ELR (cell line): ENCODE measurements at places on chromosomes 5 and 9.

DNA sequence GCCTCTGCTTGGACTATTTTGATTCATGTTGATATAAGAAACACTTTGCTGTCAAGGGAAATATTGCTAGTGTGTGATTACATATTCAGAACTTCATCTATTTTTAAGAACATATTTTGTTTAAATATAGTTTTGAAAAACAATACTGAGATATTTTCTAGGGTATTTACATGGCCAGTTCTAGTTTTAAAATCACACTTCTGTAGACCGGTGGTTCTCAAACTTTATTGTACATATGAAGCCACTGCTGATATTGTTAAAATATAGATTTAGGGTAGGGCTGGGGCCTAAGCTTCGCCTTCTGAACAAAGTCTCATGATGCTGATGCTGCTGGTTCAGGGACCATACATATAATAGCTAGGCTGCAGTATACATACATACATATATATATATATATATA lies 1000.0 kb downstream of the PTPRD start:
- DNase-seq, result no peak

- no peak for DNase-seq
These were observed 149.2 kb downstream of the PBX3 start for GRCh38 chr9:125896404-125896803.

DNA sequence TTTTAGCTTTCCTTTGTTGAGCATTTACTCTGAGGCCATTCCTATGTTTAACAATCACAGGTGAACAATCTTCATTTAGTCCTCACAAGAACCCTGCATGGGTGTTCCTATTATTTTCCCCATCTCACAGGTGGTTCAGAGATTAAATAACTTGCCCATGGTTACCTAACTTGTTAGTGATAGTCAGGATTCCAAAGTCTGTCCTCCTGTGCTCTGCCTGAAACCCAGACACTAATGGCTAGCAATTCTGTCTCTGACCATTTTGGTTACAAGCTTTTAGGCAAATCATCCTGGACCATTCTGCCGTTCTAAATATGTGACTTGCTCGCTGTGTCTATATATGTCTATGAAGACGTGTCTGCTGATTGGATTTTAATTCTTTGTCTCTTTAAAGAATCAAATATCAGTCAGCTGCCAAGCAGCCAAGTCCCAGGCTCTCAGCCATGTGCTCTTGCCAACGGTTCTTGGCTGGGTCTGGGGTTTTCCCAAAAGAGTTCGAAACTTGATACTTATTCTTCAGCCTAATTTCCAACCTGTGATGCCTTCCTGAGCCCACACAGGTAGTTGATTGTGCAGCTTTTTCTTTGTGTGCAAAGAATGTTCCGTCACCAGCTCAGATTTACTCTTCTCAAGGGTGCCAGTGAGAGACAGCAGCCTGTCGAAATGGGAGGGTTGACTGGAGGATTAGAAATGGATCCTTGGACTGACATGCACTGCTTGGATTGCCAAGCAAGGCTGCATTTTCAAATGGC lies 121.7 kb downstream of the NREP start:
- DNase-seq, result no peak

GRCh38 chr9:99606957-99607356 lies 214.7 kb upstream of the NR4A3 start:
- DNase-seq, result no peak

- DNase-seq, result peak; percentile 21
These were observed 25.0 kb upstream of the C5orf47 start for GRCh38 chr5:173963867-173964441.

DNA sequence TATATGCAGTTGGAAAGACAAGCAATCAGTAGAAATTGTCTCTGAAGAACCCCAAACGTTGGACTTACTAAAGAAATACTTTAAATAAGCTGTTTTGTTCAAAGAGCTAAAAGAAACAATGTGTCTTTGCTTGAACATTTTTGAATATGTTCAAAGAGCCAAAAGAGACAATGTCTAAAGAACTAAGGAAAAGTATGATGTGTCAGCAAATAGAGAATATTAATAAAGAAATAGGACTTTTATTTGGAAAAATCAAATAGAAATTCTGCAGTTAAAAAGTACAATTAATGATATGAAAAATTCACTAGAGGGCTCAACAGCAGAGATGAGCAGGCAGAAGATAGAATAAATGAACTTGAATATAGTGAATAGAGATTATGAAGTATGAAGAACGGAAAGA lies 19.2 kb downstream of the TAS2R1 start:
- DNase-seq, result no peak

DNA sequence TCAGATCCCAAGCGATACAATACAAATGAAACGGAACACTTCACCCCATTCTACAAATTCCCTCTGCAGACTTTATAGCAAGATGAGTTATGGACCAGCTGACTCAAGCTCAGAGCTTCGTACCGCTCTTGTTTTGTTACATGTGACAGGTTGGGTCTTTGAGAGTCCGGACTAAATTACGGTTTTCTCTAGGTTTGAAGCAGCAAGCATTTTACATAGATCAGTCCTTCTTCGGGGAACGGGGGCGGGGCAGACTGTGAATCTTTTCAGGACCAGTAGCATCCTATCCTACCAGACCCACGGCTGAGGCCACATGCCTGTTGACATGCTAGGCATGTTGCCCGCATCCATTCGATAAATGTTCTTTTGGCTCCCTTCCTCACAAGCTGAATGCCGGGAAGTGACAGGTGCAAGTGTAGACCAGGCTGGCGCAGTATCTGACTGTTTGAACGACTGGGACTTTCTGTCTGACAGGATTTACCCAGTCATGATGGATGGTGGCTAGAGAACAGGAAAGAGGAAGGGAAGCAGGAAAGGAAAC lies 811.0 kb upstream of the GRAMD2B start:
- no peak for DNase-seq

GRCh38 chr9:104876587-104876986 lies 51.4 kb downstream of the ABCA1 start:
- DNase-seq, result no peak

GRCh38 chr9:136907011-136907914 lies 20.9 kb downstream of the TRAF2 start:
- no peak for DNase-seq

DNA sequence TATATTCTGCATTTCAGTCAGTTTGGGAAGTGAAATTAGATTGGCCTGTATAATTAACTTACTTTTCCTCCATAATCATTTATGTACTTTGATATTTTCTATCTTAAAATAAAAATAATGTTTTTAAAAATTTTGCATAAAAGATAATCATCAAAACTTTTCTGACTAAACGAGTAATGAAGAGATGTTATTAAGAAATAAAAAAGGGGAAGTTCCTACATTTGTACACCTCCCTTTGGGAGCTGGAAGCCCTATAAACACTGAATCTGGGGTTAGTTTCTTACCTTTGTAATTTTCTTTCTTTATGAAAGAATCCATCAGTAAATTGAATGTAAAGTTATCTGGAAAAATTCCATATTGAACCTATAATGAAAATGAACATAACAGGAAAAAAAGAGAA lies 86.2 kb downstream of the MRPS27 start:
- no peak for DNase-seq

- no peak for DNase-seq
These were observed 2.9 kb upstream of the EPB41L4B start for GRCh38 chr9:109323771-109324170.

- no peak for DNase-seq
These were observed 515.6 kb upstream of the ACO1 start for GRCh38 chr9:31868830-31869229.

GRCh38 chr5:135272311-135272805 lies 126.7 kb downstream of the MACROH2A1 start:
- DNase-seq, result no peak

DNA sequence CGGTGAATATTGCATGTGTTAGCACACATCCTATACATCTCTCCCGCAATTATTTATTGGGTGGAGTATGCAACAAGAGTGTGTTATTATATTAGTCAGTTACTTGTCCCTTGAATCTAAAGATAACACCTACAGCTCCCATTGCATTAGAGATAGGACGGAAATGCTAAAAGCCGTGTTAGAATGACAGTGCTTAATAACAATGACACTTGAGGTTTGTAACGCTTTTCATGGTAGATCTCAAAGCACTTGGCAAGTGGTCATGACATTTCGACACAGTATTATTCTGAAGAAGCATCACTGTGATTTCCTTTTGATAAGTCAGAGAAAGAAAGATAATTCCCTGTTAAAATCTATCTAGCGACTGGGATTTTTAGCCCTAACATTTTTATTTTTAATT lies 33.4 kb upstream of the TRIO start:
- peak; percentile 14 for DNase-seq

- no peak for DNase-seq
These were observed 108.8 kb upstream of the RAPGEF1 start for GRCh38 chr9:131848570-131849160.

- peak; percentile 89 for DNase-seq
These were observed 206.0 kb downstream of the PCSK1 start for GRCh38 chr5:96226941-96227552.

DNA sequence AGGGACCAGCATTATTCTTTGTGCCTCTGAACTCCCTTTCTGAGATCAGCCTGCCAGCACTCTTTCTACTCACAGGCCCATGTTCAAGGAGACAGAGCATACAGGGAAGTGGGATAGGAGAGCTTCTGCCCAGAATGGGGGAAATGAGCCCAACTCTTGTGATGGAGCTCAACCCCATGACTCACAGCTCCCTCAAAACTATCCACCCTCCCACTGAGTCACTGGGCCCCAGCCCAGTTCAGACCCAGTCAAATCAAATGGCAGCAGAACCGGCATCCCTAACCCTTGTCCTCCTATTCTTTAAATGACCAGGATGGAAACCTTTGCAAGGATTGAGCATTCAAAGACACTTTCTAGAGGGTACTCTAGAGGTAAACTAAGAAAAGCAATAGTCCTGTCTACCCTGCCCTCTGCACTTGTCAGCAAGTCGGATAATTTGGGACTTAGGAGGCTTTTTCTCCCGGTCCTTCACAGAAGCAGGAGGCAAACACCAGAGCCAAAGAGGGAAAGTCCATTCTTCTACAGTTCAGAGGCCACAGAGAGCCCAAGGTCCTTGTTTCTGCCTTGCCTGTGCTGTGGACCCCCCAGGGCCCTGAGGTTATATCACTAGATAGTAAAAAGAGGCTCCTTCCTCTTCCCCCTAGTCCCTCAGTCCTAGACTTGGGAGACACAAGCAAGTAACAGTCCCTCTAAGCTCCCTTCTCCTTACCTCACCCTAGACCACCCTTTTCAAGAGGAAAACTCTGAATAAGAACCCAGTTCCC lies 3.2 kb downstream of the ATOSB start:
- peak; percentile 89 for DNase-seq

DNA sequence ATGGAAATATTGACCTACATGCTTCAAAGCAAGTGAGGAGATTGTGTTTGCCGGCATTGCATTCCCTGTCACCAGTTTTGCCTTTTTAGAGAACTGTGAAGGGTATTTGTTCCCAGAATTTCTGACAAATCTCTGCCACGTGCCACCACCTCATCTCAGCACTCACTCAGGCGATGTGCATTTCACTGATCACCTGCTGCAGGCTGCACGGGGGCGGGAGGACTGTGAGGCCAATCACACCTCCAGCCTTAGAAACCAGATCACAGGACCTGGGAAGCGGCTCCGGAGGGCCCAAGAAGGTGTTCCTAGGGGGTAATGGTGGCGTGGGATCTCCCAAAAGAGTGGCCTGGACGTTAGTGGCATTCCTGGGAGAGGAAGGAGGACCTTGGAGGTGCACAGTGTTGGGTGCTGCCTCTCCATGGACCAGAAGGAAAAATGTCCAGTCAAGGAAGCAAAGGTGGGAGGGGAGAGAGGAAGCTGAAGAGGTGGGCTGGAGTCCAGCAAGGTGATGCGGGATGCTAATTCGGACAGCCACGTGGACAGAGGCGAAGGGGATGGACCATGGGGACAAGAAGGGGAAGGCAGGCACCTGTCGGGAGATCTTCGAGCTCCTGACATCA lies 63.6 kb upstream of the OLFM1 start:
- DNase-seq, result no peak

DNA sequence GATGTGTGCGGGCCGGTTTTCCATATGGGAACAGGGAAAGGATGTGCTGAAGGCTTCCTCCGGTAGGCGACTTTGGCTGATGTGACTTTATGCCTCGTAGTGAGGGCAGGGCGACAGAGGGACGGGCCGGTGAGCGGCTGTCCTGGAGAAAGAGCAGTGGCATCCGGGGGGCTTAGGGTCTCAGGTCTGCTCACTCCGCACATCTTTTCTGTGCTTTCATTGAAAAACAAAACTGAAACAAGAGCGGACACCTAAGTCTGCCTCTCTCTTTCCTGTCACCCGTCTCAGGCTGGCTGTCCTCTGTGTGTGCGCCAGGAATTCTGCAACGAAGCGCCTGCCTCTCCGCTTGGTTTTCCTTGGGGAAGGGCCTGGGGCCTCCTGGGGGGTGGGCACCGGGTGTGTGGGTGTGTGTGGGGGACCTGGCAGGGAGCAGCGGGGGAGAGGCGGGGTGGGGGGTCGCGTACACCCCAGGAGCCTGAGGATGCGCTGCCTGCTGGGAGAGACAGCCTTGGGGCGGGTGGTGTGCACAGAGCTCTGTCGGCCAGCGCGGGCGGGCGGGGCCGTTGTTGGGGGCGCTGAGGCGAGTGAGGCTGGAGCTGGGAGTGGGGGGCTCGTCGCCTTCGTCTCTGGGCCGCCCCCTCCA lies 580 bp upstream of the PRRX2 start:
- DNase-seq, result no peak

DNA sequence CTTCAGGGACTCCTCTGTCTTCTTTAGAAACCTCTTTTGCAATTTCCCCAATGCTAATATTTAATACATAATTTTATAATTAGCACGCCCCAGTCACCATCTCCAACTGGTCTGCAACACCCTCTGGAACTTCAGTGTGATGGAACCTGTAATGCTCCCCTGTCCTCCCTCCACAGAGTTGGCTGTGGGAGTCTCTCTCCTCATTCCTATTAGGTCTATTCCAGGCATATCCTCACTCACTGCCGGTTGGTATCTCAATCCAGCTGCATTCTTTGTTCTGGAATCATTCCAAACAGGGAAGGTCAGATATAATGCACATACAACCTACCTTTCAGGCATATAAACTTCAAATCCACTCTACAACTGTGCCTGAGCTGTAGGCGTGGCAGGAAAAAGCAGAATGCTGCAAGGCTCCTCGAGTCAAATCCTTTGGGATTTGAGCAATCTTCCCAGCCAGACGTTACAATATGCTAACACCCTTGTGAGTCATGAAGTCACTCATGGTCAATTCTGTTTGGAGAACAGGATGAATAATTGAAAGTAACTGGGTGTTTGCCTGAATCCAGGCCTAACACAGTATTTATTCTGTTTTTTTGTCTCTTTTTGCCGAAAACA lies 293.8 kb downstream of the CWC27 start:
- DNase-seq, result peak; percentile 93
